ENCODE measurements at places on chromosomes 5 and 9.

DNA sequence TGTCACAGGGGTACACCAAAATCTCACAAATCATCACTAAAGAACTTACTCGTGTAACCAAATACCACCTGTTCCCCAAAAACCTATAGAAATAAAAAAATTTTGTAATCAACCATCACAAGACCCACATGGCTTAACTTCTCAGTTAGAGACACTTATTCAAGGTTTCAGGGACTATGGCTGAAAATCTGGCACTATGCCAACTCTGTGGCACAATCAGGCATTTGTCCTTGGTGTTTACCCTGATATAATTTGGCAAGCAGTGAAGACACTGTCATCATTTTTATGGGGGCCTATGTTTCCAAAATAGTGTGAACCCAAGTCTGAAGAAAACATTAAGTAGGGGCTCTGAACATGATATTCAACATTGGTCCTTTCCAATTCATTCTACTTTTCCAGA lies 59.0 kb downstream of the ZNF622 start:
- no peak for DNase-seq

GRCh38 chr5:10489810-10490426 lies 48.2 kb downstream of the ROPN1L start:
- no peak for DNase-seq

GRCh38 chr5:152097128-152097527 lies 172.5 kb upstream of the GLRA1 start:
- no peak for DNase-seq

GRCh38 chr5:7073666-7074065 lies 322.3 kb upstream of the ADCY2 start:
- no peak for DNase-seq

DNA sequence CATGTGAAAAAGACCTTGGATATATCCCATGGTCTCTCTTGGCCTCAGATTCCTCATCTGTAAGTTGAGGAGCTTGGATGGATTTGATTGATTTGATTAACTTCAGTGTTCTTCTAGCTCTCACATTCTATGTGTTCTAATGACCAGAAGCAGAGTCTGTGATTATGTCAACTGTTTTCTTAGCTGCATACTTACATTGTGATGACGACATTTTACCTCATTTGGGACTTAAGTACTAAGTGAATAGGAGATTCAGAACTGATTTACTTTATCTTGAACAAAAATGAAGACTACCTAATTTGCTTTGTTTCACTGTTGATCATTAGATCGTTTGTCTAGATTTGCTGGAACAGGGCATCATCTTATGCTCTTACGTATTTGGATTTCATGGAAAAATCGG lies 427.7 kb downstream of the SH3GL2 start:
- DNase-seq: no peak

GRCh38 chr9:115034801-115035200 lies 83.2 kb downstream of the TNC start:
- no peak for DNase-seq

All from effector CD4-positive, alpha-beta T cell (primary cell).